ENCODE measurements at places on chromosomes 3 and 15.

DNA sequence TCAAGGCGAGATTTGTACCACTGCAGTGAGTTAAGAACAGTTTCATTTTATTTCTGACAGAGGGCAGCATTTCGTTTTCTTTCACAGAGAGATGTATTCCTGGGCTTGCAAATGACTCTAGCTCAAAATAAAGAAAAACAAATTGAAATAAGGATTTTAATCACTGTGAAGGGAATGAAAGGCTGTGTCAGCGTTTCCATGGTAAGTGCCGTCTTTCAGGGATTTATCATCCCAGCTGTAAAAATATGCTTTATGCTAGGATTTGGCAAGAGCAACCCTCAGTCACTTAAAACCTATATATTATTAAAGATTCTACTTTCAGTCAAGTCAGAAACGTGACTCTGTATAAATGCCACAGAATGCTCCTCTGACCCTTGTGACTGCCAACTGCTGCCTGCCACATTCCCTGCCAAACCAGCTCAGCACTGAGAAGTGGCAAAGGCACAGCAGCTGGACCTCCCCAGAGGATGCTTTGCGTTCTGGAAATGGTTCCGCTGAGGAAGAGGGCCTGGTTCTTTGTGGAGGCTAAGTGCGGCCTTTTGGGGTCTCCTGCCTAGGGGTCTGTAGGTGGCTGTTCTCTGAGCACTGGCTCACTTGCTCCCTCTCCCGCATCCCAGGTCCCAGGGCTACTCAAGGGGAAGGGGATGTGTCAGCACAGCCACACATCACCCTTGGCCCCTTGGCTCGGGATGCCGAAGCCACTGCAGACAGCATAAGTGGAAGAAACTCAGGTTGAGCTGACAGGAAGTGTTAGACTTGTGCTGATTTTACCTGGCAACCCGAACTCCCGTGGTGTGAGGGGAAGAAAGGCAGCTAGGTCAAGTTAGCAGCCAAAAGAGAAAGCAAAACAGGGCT, 56.6 kb upstream of the POMGNT2 start:
- no peak for DNase-seq

GRCh38 chr3:187648177-187648576, 22.0 kb downstream of the SST start:
- no peak for DNase-seq

DNA sequence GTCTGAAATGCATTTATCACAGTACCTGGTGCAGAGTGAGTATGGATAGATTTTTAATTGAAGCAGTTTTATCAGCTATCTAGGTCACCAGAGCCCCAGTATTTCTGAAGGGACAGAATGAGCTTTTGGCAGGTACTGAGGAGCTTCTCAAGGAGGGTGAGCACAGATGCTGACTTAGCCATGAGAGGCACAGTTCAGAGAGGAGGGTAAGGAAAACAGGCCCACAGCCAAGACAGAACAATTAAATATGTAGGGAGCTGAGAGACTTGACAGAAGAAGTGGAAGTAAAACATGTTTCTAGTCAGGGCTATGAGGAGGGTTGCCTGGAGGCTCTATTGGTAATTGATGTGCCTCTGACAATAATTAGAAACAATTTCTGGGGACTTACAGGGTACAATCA, 20.1 kb downstream of the ZNF80 start:
- DNase-seq = no peak

DNA sequence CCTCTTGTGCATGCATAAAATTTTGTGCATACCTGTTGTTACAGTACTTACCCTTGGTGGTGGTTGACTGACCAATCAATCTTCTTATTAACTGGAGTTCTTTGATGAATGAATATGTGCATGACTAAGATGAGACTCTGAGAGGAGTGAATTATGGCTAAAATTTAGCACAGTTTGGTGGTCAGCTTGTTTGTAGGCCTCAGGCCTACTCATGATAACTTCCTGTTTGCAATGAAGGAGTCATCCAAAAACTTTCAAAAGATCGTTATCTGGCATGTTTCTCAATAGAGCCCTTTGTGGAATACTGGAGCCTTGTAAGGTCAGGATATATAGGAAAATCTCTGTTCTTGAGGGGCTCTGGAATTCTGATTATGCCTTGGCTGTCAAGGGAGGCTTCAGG, 66.5 kb downstream of the LEKR1 start:
- DNase-seq = no peak

- no peak for DNase-seq
Measured at GRCh38 chr3:124916837-124917409, 17.6 kb downstream of the MUC13 start.

GRCh38 chr3:113454057-113454456, 12.8 kb upstream of the CFAP44 start:
- no peak for DNase-seq
